ENCODE measurements at places on chromosomes 16 and 17.

GRCh38 chr17:75059369-75060345 is 12.6 kb downstream of the KCTD2 start:
- no peak for DNase-seq

DNA sequence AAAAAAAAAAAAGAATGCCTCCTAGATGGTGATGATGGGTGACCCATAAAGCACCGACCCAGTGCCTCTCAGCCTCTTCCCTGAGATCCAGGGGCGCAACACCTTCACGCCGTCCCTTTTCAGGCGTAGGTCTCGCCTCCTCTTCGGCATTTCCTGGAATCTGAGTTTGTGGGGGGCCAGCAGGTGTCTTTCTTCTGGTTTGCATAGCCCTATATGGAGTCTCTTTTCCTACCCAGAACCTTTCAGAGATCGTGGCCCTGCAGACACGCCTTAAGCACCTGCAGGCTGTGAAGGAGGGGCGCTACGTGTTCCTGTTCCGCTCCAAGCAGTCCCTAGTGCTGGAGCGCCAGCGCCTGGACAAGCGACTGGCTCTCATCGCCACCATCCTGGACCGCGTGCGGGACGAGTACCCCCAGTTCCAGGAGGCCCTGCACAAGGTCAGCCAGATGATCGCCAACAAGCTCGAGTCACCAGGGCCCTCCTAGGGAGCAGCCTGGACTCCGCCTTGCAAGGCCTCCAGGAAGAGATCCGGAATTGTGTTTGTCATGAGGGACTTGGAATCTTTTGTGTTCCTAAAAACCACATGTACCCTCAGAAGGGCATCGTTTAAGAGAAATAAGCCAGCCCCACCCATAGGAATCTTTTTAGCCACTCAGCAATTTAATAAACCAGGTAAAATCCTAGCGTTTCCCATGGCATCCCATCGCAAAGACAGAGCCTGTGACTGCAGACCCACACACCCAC is 1.9 kb upstream of the GAA start:
- no peak for DNase-seq

GRCh38 chr16:63467513-63467912 is 1431.3 kb upstream of the CDH8 start:
- DNase-seq = no peak

DNA sequence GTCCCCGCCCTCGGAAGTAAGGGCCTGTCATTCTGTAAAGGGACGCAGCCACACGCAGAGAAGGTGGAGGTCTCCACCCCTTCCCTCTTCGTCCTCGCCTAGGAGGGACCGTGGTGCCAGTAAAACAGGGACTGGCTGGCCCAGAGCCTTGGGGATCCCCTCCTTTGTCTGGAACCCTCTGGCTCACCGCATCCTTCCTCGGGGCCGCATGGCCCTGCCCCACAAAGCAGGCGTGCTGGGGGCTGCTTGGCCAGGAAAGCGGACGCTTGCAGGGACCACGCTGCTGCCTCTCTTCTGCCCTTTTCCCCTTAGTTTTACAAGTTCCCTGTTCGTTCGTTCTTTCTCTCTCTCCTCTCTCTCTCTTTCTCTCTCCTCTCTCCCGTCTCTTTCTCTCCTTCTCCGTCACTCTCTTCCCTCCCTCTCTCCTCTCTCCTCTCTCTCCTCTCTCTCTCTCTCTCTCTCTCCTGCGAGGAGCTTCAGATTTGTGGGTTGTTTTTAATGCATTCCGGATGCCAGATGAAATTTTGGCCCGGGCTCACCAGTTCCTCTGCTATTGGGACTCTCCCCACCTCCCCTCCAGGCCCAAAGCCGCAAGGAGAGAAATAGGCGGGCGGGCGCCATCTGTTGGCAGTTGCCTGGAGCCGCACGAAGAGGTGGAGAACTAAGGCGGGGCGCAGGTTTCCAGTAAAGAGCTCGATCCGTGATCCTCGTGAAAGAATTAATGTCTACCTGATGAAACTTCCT is 35.1 kb upstream of the CDRT4 start:
- DNase-seq = no peak

GRCh38 chr16:66344533-66345145 is 21.9 kb upstream of the CDH5 start:
- no peak for DNase-seq

- no peak for DNase-seq
These were observed 10.0 kb downstream of the TMEM132E start for GRCh38 chr17:34589120-34589965.

- DNase-seq = no peak
These were observed 1.8 kb upstream of the PRSS22 start for GRCh38 chr16:2859686-2860265.

DNA sequence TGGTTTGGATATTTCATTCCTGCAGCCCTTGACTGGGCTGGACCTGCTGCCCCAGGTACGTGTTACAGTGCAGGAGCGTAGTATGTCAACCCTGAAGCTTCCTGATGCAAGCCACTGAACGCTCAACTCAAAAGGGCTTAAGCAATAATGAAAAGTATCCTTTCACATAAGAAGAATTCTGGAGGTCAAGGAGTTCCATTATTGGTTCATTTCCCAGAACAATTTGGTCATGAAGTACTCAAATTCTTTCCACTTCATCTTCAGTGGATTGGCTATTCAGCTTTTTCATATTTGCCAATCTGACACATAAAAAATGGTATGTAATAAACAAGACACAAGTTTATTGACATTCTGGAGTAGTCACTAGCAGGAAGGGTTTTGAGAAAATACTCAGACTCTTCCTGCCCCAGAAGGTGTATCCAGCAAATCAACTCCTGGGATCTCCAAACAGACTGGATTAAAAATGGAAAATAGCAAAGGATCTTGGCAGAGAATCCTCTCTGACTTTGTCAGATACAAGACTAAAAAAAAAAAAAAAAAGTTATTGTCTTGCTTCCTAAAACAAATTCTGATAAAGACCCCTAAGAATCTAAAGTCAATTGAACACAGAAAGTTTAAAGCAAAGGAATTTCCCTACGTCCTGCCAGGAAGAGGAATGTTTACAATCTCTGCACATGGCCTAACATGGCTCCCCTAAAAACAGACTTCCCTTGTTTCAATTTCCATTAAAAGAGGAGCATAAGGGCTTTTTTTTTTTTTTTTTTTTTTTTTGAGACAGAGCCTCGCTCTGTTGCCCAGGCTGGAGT is 37.5 kb upstream of the WSB1 start:
- DNase-seq = no peak

- DNase-seq = no peak
These were observed 36.3 kb downstream of the PECAM1 start for GRCh38 chr17:64354396-64354795.

- no peak for DNase-seq
These were observed 516.4 kb downstream of the GRIN2A start for GRCh38 chr16:9665851-9666271.

GRCh38 chr17:32142038-32142856 is at the start of gene RHOT1:
Gene RHOT1 (plus strand): TSS chr17:32142502. CDS start chr17:32142693, 191 bp downstream.
- DNase-seq = peak; percentile 53

DNA sequence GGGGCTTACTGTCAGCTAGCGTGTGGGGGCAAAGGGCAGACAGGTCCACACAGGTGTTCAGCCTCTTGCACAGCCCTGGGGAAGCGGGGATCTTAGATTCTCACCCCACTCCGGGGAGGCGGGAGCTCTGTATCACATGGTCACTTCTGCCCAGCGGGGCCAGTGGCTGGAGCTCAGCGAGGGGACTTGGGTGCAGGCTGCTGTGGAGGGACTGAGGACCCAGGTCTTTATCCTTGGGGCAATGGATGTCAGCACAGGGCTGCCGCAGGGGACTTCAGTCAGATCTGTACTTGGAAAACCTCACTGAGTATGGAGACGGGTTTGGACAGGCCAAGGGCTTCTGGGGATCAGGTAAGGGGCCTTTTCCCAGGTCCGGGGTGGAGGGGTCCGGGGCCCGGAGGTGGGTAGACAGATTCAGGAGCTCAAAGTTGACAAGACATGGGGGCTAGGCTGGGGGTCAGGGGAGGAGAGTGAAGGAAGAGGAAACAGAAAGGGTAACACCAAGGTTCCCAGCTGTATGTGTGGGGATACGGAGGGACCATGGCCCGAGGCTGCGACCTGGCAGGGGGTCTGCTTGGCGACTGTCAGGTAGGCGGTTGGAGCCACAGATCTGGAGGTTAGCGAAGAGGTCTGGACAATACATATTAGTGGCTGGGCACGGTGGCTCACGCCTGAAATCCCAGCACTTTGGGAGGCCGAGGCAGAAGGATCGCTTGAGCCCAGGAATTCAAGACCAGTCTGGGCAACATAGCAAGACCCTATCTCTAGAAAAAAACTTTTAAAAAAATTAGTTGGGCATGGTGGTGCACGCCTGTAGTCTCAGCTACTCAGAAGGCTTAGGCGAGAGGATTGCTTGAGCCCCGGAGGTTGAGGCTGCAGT is 15.1 kb upstream of the BAIAP2 start:
- DNase-seq = no peak

DNA sequence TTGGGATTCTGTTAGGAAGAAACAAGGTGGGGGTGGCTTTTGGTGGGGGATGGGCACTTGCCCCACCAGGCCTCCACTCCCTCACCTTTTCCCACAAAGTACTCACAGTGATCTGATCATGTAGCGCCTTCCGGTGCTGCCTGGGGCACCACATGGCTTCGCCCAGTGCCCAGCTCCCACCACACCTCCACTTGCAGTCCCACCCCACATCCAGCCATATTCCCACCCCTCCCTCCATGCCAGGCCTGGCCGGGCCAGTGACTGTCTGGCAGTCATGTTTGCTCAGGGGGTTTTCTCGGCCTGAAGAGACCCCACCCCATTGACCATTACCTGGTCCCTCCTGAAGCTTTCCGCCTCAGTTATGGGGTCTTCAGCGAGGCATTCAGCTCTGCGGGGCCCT is 201.5 kb downstream of the SPECC1 start:
- DNase-seq = no peak

- no peak for DNase-seq
These were observed 1.3 kb upstream of the PER1 start for GRCh38 chr17:8153525-8153956.

GRCh38 chr16:15672514-15673167 is 22.6 kb downstream of the NDE1 start:
- DNase-seq = peak; percentile 80

DNA sequence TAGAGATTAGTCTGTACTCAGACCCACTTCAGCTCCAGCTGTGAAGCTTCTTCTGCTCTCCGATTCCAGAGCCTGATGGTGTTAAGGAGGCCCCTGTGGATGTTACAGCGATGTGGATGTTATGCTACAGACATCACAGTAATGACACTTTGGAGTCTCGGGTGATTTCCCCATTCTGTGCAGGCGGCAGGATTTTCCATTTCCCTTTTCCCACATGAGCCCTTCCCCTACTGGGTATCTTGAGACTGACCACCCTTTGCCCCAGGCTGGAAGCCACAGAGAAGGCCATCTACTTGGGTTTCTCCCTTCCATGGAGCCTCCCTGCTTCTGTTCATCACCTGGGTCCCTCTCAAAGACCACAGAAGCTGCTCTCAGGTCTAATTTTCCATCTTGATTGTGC is 78.3 kb downstream of the KCNJ12 start:
- no peak for DNase-seq

DNA sequence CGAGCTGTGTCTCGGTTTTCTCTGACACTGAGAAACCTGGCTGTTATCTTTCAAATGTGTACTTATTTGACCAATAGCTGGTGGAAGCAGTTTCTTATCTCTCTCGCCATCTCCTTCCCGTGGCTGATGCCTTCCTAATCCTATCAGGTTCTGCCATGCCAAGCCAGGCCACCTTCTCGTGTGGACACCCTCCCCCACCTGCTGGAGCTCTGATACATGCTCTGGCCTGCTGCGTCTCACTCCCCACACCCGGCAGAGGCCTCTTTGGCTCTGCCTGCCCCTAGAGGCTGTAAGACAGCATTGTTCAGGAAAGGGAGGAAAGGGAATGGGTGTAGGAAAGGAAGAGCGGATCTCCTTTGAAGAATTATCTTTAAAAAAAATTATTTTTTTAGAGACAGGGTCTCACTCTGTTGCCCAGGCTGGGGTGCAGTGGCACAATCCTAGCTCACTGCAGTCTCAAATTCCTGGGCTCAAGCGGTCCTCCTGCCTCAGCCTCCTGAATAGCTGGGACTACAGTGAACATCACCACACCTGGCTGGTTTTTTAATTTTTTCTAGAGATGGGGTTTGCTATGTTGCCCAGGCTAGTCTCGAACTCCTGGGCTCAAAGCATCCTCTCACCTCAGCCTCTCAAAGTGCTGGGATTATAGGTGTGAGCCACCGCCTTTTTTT is 7.5 kb upstream of the ARMC5 start:
- no peak for DNase-seq

GRCh38 chr16:66847533-66848067 is 3.4 kb downstream of the CA7 start:
- DNase-seq = no peak

GRCh38 chr17:77880711-77881450 is 77.6 kb upstream of the TNRC6C start:
- DNase-seq = no peak

DNA sequence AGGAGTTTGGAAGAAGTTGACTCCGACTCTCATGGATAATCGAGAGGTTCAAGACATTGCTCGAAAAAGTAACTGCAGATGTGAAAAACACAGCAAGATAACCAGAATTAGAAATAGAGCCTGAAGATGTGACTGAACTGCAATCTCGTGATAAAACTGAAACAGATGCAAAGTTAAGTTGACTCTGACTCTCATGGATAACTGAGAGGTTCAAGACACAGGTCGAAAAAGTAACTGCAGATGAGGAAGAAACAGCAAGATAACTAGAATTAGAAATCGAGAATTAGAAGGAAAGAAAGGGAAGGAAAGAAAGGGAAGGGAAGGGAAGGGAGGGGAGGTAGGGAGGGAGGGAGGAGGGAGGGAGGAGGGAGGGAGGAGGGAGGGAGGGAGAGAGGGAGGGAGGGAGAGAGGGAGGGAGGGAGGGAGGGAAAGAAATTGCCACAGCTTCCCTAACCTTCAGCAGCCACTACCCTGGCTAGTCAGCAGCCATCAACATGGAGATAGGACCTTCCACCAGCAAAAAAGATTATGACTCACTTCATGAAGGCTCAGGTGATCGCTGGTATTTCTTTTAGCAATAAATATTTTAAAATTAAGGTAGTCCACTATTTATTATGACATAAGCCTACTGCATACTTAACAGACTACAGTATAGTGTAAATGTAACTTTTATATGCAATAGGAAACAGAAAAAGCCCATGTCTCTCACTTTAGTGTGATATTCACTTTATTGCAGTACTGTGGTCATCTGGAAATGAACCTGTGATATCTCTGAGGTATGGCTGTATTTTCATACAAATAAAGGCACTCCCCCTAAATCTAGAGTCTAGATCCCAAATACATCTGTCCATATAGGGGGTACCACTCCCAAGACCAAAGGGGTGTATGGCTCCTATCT is 68.3 kb downstream of the KANSL1 start:
- DNase-seq = no peak

- no peak for DNase-seq
These were observed 587 bp downstream of the RNF157 start for GRCh38 chr17:76239538-76240274.

- no peak for DNase-seq
These were observed 9.5 kb downstream of the IGSF6 start for GRCh38 chr16:21642861-21643260.

GRCh38 chr17:36602030-36602748 is 806 bp downstream of the MRM1 start:
- DNase-seq = no peak

DNA sequence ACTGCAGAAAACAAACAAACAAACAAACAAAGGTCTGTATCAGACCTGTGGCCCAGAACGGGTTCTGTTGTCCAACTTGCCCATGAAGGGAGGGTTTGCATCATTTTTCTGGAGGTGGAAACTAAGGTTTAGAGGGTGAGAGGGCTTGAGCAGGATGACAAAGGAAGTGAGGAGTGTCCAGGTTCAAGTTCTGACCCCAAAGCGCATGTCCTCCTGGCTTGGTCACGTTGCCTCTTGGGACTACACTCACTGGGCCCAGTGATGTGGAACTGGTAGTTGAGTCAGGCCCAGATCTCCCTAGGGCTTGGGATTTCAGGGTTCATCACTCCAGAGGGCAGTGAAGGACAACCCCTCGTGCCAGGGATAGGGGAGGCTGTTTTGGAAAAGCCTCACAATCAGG is 1.8 kb downstream of the SREBF1 start:
- DNase-seq = no peak

Data from NCI-H1436 treated with DMSO at 0.1 percent for 48 hours (cell line).